MV-4-11 (cell line): ENCODE measurements at places on chromosomes 5 and 9.

- DNase-seq: peak; percentile 82
These were observed 112.5 kb downstream of the WDR41 start for GRCh38 chr5:77379558-77380061.

DNA sequence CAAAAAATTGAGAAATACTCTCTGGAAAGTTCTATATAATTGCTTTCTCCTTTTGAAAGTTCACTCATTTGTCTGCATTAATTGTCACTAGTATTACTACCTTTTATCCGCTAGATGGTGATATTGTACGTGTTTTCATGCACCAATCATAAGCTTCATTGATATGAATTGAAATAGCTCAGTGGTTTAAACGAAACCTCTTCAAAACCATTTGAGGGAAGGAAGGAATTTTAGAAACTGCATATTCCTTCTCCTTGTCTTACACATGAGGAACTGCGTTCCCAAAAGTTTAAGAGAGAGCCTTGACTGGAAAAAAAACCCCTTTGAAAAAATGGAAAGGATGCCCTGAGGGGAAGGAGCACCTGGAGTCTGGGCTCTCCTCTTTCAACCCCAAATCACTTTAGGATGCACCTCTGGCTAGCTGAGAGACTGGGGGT is 98.6 kb downstream of the YTHDC2 start:
- peak; percentile 64 for DNase-seq

- DNase-seq: no peak
These were observed 21.7 kb downstream of the ANKRD55 start for GRCh38 chr5:56211298-56211865.

- no peak for DNase-seq
These were observed 290.5 kb upstream of the TAS2R1 start for GRCh38 chr5:9920697-9921096.

- DNase-seq: no peak
These were observed 27.2 kb upstream of the CCNJL start for GRCh38 chr5:160339406-160340130.

- no peak for DNase-seq
These were observed 5.8 kb downstream of the C5orf22 start for GRCh38 chr5:31537851-31538250.
